Panc1 (cell line): ENCODE measurements at places on chromosomes 4 and X.

- no peak for DNase-seq
Measured at GRCh38 chr4:140331245-140331644, 42.2 kb upstream of the SCOC start.

- no peak for DNase-seq
Measured at GRCh38 chr4:75662626-75663025, 10.6 kb downstream of the G3BP2 start.

DNA sequence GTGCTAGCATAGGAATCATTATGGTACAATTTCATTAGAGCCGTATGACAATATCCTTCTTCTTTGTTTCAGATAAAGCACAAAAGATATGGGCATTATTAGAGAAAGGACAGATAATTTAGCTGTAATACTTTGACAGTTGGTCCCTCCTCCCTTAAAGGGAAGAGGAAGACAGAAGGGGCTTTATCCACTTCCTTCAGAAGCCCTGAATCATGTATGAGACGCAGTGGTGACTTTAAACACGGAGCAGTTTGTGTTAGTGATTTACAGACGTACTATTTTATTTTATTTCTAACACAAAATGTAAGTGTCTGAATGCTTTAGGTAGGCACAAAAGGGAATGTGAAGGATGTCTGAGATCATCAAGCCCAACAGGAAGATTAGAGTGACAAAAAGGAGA lies 467.7 kb downstream of the IL15 start:
- DNase-seq: no peak

DNA sequence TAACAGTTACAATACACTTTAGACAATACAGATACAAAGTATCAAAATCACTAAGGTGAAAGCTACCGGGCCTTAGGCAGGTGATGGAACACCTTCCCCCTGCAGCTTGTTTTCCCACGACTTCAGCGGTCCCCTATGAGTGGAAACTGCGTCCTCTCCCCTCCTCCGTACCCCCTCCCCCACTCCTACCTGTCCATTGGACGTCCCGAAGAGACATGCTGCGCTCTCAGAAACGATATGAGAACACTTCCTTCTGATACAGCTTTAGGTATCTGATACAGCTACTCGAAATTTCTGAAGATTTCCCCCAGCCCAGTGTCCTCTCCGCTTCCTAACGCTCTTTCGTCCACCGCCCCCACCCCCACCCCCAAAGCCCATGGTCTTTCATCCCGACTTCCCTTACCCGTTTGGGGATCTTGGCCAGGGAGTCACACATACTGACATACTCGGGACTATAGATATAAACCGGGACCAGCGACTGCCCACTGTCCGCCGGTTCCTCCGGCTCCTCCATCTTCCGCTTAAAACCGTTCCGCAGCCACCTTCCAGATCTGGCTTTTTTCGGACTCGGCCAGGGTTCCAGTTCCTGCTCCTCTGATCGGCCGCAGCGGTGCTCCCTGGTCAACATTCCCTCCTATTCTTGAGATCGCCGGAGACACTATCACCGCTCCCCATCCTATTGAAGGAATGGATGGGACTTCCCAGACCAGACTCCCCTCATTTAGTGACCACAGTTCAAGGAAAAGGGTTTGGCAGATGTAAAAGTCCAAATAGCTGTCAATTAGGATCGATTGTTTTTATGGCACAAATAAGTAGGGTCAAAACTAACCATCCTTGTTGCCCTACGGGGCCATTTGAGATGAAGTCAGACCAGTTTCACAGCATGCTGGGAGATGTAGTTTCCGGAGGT lies at the start of gene HDAC8:
Gene HDAC8 (minus strand): TSS at position 596 of the 910 bp plus-strand sequence. CDS start 82 bp downstream, at position 514.
- peak; percentile 77 for DNase-seq

DNA sequence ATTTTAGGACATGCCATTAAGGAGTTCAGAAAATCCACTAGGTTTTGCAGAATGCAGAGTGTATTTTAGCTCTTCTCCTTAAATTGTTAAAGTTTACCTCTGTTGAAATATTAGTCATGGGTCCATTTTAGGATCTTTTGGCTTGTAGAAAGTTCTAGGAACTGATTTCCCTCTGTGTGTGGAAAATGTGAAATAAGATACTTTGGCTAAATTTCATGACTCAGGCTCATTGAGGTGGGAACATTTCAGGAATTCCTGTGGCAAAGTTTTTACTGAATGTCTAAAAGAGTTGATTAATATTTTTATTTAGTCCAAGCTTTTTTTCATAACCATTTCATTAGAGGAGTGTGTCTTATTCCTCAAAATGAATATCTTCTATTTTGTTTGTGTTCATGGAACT lies 7.0 kb downstream of the FHIP1A start:
- no peak for DNase-seq

- DNase-seq: no peak
Measured at GRCh38 chr4:6705646-6706045, 4.0 kb downstream of the MRFAP1L1 start.

GRCh38 chrX:111180750-111181240 lies 84.8 kb downstream of the PAK3 start:
- DNase-seq: no peak

- no peak for DNase-seq
Measured at GRCh38 chr4:48503233-48504025, 13.4 kb downstream of the ZAR1 start.

DNA sequence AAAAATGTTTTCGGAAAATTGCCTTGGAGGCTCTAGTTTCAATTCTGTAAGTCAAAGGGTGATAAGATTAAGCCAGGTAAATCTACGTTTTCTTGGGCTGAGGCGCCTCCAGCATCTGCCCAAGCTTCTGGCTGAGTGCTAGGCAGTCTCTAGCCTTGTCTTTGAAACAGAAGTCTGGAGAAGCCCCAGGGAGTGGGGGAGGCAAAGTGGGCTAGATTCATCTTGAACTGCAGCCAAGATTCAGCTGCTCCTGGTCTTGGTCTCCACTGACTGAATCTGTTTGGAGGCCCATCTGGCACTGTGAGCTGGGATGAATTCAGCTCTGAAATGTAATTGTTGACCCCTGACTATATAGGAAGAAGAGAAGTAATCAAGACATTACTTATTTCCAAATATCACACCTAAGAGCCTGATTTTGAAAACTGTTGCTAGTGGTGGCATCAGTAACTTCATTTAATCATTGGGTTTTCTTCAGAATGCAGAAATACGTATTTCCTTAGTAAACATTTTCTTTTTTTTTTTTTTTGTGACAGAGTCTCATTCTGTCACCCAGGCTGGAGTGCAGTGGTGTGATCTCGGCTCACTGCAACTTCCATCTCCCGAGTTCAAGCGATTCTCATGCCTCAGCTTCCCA lies 187.3 kb upstream of the LEF1 start:
- DNase-seq: no peak

- DNase-seq: peak; percentile 53
Measured at GRCh38 chrX:118847676-118848075, 24.1 kb downstream of the ZCCHC12 start.

GRCh38 chr4:145860446-145860845 lies 78.2 kb downstream of the ZNF827 start:
- DNase-seq: no peak

DNA sequence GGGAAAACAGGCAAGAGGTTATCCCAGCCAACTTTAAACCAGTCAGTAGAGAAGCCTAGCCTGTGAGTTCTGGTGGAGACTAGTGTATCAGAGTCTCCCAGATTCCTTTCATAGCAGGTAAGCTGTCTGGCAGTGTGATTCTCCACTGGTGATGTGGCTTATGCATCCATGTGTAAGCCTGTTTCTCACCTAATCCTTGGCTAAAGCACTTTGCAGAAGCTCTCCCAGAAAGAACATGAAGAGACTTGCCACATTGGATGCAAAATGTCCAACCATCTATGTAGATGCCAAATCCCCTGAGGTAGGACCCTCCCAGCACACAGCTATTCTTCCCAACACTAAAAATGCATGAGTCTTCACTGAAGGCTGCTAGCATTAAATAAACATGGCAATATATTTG lies 111.7 kb downstream of the CHRNA9 start:
- DNase-seq: no peak

DNA sequence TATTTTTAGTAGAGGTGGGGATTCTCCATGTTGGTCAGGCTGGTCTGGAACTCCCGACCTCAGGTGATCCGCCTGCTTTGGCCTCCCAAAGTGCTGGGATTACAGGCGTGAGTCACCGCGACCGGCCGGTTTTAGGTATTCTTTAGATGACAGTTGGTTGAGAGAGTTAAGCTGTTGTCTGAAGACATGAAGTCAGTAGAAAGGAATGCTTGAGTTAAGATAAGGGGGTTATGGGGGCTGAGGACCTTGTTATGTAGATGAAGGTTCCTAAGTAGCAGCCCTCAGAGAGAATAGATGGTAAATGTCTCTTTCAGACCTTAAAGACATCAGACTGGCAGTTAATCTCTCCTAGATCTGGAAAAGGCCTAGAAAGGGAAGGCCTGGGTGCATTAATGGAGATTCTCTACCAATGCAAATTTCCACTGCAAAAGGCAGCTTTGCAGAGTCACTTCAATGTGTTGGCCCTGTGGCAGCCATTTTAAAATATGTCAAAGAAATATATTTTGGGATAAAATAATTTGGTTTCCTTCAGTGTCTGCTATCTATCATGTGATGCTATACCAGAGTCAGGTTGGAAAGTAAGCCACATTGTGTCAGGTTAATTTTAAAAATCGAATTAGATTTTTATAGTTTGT lies 6.4 kb upstream of the ZNF674 start:
- no peak for DNase-seq

- peak; percentile 17 for DNase-seq
Measured at GRCh38 chr4:114694770-114695169, 96.2 kb downstream of the UGT8 start.

GRCh38 chr4:75673959-75674328 lies 733 bp upstream of the G3BP2 start:
- no peak for DNase-seq

- no peak for DNase-seq
Measured at GRCh38 chr4:181581983-181582382, 661.2 kb upstream of the TENM3 start.

GRCh38 chr4:180197471-180197870 lies 2045.7 kb upstream of the TENM3 start:
- DNase-seq: no peak

- no peak for DNase-seq
Measured at GRCh38 chr4:154741922-154742850, 1.6 kb upstream of the LRAT start.

GRCh38 chr4:112938461-112939058 lies 110.9 kb upstream of the ANK2 start:
- peak; percentile 15 for DNase-seq

- DNase-seq: no peak
Measured at GRCh38 chr4:159725571-159725970, 622.7 kb downstream of the RAPGEF2 start.

DNA sequence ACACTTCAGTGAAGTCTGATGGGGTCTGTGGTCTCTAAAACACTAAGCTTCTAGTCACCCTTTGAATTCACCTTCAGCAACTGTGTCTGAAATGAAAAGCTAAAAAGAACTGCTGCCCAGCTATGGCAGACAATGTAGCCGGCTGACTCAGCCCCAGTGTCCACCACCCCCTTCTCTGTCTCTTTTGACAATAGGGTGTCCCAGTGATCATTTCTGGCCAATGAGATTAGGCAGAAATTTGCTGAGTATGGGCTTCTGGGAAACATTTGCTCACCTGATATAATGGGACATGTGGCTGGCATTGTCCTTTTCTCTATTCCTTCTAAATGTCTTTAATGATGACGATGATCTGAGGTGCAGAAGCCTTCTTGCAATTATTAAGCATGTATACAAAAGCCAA lies 20.6 kb downstream of the IGFBP7 start:
- no peak for DNase-seq

DNA sequence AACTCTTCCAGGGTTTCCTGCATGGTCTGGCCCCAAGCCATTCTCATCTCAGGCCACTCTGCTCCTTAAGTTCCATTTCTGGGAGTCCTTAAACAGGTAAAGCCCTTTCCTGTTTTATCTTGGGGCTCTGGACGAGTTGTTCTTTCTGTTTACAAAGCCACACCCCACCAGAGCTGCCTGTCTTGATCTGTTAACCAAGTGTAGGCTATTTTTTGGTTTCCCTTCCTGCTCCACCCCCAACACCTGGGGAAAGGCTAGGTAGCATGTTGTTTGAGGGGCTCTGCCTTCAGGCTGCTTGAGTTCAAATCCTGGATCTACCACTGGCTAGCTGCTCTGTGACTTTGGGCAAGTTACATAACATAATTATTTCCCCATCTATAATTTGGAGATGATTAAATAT lies 40.0 kb downstream of the ERVMER34-1 start:
- DNase-seq: no peak

GRCh38 chr4:98838977-98839618 lies 89.8 kb downstream of the EIF4E start:
- no peak for DNase-seq

- no peak for DNase-seq
Measured at GRCh38 chr4:176309772-176310171, 10.0 kb upstream of the SPCS3 start.

DNA sequence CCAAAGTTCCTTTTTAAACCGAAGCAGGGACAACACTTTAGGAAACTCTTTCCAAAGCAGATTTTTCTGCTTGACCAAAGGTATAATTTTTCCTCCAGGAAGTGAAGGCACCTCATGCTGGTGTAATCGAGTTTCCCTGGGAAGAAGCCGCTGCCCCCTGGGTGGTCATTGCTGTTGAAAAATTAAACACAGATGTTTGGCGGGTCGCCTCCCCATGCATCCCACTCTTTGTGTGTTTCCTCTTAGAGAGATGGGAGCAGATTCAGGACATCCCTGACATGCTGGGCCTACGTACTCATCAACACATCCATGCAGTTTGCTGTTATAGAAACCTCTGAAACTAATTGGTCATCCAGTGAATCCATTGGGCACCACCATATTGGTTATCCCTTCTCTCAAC lies 179.2 kb upstream of the HCCS start:
- DNase-seq: no peak

DNA sequence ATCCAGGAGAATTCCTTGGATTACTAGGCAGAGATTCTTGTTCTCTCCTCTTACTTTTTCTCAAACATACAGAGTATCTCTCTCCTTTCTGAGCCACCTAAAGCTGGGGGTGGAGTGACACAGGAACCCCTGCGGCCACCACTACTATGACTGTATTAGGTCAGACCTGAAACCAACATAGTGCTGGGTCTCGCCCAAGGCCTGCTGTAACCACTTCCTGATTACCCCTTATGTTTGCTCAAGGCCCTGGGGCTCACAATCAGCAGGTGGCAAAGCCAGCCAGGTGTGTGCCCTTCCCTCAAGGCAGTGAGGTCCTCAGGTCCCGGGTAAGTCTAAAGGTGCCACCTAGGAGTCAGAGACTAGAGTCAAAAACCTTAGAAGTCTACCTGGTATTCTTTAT lies 166.4 kb downstream of the PARM1 start:
- no peak for DNase-seq

GRCh38 chr4:22407361-22407760 lies 108.5 kb downstream of the ADGRA3 start:
- no peak for DNase-seq

DNA sequence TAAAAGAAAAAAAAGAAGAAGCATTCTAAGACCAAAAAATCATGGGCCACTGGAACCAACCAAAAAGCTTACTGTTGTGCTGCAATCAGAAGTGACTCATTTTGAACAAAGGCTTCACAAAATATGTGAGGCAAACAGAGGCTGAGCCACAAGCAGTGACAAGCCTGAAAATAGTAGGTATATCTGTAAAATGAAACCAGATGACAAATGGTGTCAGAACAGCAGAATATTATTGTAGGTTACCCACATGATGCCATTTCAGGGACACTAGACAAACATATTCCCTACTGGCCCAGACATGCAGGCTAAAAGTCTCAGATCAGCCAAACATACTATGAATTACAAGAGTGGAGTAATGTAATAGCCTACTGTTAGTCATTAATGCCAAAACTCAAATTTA lies 1301.8 kb upstream of the DIAPH2 start:
- DNase-seq: no peak
